ENCODE measurements at places on chromosomes 4 and X. TPM values are rescaled to one million over a fixed set of nuclear protein-coding genes. Genes with fewer than 3 reads are reported as not detected.

DNA sequence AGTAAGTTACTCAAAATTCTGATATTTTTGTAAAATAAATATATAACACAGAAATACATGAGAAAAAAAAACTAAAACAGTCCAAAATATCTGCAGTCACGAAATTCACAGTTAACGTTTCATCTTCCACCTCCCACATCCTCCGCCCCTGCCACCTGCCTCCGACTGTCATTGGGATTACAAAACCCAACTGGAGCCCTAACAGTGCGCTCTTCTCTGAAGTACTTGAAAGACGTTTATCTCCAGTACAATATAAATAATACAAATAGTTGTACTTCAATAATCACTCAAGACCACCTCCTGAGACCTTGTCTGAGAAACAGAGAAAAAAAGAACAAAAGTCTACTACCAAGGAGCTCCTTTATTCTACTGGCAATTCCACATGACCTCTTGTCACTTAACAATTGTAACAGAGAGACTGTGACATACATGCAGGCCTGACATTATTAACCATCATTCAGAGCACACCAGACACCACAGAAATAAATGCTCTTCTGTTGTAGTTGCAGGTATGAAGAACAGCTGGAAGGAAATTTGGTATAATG lies 280.6 kb downstream of the PPP3CA start:
- DNase-seq = no peak

Gene SOX3
- not detected for total RNA-seq

- DNase-seq = no peak
These were observed 287.5 kb downstream of the CAMK2D start for GRCh38 chr4:113474017-113474416.

Gene IBSP
- total RNA-seq = not detected

DNA sequence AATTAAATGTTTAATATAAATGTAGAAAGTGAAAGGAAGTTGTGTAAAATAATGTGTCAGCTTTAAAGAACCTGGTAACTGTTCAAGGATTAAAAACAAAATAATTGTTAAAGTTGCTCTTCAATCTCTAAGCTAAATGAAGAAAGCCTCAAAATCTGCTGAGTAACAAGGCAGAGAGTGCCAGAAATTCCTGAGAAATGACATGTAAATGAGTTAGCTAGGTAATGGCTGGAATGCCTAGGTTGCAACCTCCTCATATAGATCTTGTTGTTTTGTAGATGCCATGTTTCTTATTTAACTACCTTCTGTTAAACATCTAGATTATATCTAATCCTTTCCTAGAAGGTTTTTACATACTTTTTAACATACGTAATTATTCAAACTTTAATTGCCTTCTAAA lies 763.6 kb upstream of the AGA start:
- no peak for DNase-seq

Gene P2RY8
- 5.5 TPM for total RNA-seq

Gene LRCH2
- total RNA-seq = 9.5 TPM

- DNase-seq = no peak
These were observed 195.8 kb downstream of the PDHA2 start for GRCh38 chr4:96035727-96036126.

Gene ITIH6
- not detected for total RNA-seq

Data from aorta (tissue), 5 donors.